ENCODE measurements at places on chromosomes 7 and 10.

GRCh38 chr7:102072636-102073209, 213.9 kb upstream of the SH2B2 start:
- no peak for DNase-seq

DNA sequence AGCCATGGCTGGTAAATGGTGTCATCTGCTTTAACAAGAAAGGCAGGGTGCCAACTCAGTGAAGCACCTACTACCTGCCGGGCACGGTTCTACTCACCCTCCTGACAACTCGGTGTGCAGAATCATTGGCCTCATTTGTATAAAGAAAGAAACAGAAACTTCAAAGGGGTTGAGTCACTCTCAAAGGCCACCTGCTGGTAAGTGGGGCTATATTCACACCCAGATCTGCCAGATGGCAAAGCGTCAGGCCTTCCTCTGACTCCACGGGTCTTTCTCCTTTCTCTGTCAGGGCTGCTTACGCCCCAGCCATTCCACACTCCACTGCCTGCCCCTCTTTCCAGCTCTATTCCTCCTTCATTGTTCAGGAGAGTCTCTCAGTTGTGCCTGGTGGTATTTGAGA, 309.2 kb downstream of the GFRA1 start:
- DNase-seq, result no peak

- no peak for DNase-seq
Measured at GRCh38 chr10:82038587-82038986, 163.6 kb downstream of the NRG3 start.

- no peak for DNase-seq
Measured at GRCh38 chr10:28778524-28778923, 101.2 kb downstream of the BAMBI start.

DNA sequence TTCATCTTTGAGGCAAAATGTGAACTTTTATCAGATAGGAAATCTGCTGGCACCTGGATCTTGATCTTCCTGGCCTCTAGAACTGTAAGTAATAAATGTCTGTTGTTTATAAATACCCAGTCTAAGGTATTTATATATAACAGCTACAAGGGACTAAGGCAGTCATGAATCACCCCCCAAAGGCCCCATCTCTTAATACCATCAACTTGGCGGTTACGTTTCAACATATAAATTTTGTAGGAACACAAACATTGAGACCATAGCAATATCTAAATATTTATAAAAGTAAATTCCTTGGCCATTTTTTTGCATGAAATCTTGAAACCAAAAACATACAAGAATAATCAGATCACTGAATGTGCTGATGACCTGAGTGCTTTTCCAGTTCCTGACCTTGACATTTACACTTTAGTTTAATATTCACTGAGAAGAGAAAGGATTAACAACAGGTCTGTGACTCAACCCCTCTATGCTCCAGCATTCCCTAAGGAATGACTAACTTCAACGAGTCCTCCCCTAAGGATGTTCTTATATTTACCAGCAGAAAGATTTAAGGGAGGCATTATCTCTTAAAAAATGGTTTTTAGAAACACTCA, 1438.5 kb upstream of the CELF2 start:
- no peak for DNase-seq

GRCh38 chr10:34507217-34507616, 307.9 kb downstream of the PARD3 start:
- no peak for DNase-seq

DNA sequence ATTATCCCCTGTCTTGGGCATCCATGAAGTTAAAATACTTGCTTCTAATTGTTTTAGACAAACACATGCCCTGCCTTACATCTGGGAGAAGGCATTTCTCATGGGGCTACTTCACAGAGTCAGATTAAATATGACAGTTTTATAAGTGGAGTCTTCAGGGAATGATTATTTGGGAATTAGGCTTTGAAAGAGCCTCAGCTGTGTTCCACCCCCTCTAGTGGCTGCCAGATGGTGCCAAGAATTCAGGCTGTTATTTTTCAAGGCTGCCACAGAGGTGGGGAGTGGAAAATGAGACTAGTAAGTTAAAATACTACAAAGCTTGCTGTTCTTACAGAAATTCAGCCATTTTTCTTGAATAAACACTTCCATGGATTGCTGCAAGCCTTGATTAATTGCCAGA, 45.8 kb upstream of the DNAH11 start:
- no peak for DNase-seq

DNA sequence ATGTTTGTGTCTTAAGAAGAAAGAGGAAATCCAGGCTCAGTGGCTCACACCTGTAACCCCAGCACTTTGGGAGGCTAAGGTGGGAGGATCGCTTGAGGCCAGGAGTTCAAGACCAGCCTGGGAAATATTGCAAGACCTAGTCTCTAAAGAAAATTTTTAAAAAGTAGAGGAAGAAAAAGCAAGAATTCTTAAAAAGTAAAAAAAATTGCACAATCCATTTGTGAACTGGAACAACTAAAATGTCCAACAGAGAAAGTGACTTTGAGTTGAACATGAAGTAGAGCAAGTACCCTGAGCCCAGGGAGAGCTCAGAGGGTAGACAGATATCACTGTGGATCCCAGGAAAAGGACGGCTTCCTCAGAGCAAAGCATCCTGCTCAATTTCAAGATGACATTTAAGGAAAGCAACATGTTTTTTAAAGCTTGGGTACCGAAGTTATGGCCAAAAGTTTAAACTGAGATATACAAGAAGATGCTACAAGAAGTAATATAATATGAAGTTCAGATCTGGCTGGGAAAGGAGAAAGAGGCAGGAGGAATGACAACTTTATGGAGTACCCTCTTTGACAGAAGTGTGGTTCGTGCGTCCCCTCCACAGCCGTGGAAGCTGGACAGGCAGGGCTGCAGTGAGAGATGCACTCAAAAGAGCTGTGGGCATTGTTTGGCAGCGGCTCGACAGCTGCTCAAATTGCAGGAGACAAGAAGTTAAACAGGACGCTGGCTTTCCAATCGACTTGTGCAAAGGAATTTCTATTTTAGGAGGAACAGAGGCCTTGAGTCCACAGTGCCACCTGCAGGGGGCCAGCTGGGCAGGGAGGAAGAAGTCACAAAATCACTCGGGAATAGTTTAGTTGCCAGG, 201.3 kb downstream of the JCAD start:
- no peak for DNase-seq

- peak; percentile 10 for DNase-seq
Measured at GRCh38 chr10:131817866-131818509, 82.8 kb upstream of the PPP2R2D start.

GRCh38 chr7:68364886-68365625, 1233.2 kb upstream of the AUTS2 start:
- no peak for DNase-seq

- DNase-seq, result no peak
Measured at GRCh38 chr10:88080213-88080612, 216.8 kb downstream of the PTEN start.

DNA sequence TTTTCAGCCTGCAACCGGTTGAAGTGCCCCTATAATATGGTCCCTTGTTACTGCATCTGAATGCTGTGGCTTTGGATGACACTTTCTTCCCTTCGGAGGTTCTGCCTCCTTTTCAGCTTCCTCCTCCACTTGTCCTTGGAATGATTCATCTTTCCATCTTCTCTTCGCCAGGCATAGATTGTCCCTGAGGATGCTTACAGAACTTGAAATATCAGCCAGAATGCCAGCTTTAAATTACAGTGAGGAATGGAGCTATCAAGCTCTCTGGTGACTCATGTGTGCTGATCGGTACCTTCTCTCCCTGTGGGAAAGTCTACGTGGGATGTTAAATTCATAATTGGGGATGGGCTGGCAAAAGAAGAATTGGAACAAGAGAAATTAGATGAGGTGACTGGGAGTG, 45.9 kb upstream of the PDK4 start:
- DNase-seq, result no peak

DNA sequence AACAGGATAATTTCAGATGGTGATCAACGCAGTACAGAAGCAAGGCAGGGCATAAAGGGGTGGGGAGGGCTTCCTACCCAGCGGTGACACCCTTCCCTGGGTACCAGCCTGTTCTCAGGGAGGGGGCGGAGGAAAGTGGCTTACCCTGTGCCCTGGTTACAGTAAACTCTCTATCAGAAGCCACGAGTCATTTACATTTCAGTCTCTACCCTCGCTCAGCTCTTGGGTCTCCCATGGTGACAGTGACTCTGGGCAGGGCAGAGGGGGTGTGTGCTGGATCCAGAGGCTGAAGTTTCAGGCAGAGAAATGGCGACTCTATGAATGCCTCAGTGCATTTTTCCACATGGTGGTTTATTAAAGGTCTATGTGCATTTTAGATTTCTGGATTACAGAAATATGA, 107.0 kb downstream of the ADARB2 start:
- DNase-seq, result no peak

DNA sequence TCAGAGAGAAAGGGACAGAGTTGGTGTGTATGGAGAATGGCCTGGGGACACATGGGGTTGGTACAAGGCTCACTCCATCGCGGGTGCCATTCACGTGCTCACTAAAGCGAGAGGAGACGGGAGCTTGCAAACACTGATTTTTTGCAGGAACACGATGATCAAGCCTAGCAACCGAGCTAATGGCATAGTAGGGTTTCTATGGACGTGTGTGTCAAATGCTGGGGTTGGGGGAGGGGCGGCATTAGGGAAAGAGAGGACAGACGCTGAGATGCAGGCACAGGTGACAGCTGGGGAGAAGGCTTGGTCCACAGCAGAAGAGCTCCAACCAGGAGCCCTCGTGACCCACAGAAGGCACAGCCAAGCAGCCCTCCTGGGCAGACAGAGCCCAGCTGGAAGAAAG, 33.9 kb downstream of the RCC1L start:
- no peak for DNase-seq

GRCh38 chr7:38973760-38974159, 3.9 kb upstream of the POU6F2 start:
- DNase-seq, result no peak

GRCh38 chr10:80356563-80356988, at the start of the genes DYDC1 and DYDC2:
Gene DYDC1 (minus strand): TSS chr10:80356755. CDS start chr10:80352601, 4,154 bp downstream.
Gene DYDC2 (plus strand): TSS chr10:80356781. CDS start chr10:80362444, 5,663 bp downstream.
- peak; percentile 39 for DNase-seq

DNA sequence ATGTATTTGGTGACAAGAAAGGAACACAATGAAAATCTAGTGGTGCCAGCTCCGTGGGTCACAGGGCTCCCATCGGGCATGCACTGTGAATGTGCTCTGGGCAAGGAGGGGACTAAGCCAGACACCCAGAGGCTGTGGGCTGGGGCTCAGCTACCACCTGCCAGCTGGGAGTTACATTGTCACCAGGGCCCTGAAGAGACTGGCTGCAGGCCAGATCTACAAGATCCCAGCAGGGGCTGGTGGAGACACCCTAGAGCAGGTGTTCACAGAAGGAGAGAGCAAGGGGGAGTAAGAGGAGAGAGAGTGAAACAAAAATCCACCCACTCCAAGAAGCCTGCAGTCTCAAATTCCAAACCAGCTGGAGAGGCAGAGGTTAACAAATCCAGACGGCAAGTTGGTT, 116.6 kb upstream of the ADCY1 start:
- DNase-seq, result no peak
